ENCODE measurements at places on chromosomes 13 and 19. TPM values are rescaled to one million over a fixed set of nuclear protein-coding genes. Genes with fewer than 3 reads are reported as not detected.

- no peak for DNase-seq
Measured at GRCh38 chr13:20717581-20718542, 14.4 kb downstream of the IL17D start.

Gene SIGLEC6
- polyA plus RNA-seq: not detected

GRCh38 chr13:68940049-68940448 is 1167.6 kb upstream of the ATXN8OS start:
- no peak for DNase-seq

- no peak for DNase-seq
Measured at GRCh38 chr19:50427997-50428425, 4.7 kb upstream of the MYBPC2 start.

GRCh38 chr19:1453525-1454364 is 3.8 kb downstream of the APC2 start:
- DNase-seq: no peak
